ENCODE measurements at places on chromosomes 12 and 14.

- DNase-seq, result no peak
Observed at GRCh38 chr14:104788161-104788818, 7.3 kb downstream of the AKT1 start.

GRCh38 chr14:57657487-57657886, 163.8 kb upstream of the CCDC198 start:
- DNase-seq, result no peak

GRCh38 chr14:28483506-28483905, 283.1 kb upstream of the FOXG1 start:
- DNase-seq, result no peak

DNA sequence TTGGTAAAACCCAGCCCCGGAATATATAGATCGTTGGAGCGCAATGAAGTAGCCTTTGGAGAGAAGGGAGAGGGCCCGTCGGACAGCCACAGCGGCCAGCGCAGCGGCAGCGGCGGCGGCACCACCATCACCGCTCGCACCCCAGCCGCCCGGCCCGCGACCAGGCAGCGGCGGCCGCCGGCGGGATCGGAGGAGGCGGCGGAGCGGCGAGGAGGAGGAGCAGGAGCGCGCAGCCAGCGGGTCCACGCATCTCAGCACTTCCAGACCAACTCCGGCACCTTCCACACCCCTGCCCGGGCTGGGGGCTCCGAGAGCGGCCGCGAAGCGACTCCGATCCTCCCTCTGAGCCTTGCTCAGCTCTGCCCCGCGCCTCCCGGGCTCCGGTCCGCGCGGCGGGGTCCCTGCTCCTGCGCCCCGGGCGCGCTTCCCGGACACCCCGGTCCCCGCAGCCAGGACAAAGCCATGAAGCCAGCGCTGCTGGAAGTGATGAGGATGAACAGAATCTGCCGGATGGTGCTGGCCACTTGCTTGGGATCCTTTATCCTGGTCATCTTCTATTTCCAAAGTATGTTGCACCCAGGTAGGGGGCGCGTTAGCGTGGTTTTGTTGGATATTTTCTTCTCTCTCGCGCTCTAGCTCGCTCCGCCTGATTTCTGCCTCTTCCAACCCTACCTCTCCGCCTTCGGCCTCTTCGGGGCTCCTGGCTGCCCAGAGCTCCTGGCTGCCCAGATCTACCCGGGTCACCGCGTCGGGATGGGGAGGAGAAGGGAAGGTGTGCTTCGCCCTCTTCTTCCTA, 400 bp downstream of the CHST11 start:
- DNase-seq, result no peak

DNA sequence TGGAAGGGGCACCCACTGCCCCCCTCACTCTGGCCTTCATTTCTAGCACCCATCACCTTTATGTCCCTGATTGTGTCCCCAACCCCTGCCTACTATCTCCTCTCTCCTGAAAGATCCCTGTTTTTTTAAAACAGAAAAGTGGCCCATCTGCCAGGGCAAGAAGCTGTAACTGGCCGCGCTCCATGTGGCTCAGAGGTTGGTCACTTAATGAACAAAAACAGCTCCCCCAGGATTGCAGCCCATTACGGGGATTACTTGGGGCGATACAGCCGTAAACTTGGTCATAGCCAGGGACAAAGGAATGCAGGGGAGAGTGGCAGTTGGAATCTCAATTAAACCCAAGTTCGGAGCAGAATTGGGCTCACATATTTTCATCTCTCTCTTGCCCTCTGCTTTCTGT, 34.8 kb upstream of the VSX2 start:
- DNase-seq, result no peak

DNA sequence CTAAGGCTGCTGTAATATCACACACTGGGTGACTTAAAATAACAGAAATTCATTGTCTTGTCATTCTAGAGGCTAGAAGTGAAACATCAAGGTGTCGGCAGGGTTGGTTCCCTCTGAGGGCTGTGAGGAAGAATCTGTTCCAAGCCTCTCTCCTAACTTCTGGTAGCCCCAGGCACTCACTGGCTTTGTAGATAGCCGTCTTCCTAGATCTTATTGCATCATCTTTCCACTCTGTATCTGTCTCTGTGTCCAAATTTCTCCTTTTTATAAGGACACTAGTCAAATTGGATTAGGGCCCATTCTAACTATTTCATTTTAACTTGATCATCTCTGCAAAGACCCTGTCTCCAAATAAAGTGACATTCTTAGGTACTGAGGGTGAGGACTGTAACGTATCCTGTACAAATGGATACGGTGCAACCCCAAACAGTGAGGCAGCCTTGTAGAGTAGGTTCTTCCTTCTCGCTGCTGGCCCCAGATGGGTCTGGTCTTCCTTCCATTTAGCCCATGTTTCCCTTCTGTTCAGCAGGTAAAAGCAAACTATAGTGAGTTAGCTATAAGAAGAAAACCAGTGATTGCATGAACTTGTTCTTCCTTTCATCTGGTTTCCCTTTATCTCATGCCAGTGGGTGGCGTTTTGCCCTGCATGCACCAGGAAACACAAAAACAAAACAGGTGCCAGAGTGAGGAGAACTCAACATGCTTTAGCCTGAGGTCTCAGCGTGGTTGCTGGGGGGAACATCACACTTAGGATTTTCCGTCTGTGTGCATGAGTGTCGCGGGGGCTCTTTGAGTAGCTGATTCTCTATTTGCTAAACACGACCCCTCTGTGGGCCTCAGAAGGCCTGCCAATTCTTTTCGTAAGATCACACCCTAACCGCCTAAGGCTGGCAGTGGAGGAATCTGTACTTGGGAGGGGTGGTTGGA, 19.5 kb downstream of the TTC9 start:
- DNase-seq, result no peak

DNA sequence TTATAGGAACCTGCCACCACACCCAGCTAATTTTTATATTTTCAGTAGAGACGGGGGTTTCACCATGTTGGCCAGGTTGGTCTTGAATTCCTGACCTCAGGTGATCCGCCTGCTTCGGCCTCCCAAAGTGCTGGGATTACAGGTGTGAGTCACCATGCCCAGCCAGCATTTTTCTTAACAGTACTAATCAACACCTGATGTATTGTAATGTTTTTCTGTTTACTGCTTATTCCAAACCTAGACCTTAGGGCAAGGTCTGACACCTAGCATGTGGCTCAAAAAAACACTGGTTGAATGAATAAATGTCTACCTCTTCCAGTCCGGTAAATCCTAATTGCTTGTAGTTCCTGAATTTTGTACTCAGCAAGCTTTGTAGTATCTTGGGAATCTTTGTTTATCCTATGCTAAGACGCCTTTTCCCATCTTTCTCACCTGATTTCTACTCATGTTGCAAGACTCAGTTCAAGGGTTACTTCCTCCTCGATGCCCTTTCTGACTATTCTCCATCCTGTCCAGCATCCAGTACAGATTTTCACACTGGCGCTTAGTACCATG, 2.8 kb downstream of the PAN2 start:
- no peak for DNase-seq

DNA sequence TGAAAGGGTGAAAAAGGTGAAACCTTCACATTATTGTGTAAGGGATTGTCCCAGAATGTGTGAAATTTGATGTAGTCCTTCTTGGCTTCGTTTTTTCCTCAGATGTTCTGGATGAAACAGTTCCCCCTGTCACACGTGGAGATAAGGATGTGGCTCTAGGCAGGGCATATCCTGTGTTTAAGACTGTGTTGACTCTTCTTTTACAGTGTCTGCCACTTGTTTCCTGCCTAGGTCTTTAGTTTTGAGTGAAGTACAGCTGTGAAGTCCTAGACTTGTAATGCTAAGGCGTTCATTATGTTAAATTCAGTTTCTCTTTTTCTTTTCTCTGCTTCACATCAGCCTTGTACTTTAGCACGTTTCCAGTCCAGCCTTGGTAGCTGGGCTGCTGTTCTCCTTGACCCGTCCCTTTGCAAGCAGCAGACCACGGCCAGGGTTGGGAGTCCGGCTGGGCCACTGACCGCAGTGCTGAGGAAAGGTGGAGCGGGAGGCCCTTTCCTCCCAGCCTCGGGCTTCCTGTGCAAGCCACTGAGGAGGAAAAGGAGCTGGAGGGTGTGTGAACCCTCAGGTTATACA, 59.1 kb downstream of the RASSF3 start:
- peak; percentile 12 for DNase-seq

DNA sequence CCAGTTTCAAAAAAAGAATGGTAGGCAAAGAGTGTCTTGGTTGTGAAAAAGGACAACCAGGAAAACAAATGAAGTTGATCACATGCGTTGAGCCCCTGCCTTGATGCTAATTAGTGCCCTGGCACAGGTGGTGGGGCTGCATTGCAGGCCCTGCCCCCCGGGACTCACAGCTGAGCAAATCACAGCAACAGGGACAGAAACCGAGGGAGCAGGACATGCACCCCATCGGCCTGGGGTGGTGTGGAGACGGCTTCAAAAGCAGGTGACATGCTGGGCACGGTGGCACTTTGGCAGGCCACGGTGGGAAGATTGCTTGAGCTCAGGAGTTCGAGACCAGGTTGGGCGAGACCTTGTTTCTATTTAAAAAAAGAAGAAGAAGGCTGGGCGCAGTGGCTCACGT, 1.1 kb upstream of the PAPLN start:
- DNase-seq, result no peak

GRCh38 chr12:66140731-66141130, 10.2 kb upstream of the LLPH start:
- no peak for DNase-seq

GRCh38 chr12:66453844-66454243, 151.6 kb downstream of the HELB start:
- no peak for DNase-seq

DNA sequence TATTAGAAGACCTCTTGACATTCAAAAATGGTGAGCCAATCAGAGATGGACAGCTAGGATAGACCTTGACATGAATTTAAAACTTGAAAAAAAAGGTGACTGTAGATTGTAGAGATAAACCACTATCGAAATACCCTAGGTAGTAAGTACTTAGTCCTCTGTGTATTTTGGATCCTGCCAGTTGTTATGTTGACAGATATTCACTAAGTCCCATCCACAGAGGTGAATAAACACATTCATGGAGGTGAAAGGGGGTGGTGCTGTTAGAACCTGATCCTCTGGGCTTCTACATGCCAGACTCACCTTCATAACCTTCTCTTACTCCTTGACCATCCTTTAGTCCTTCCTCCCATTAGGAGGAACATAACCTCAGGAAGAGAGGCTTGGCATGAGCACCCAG, 72.3 kb downstream of the OTX2 start:
- no peak for DNase-seq

GRCh38 chr14:69855180-69855832, 23.9 kb upstream of the SMOC1 start:
- no peak for DNase-seq

GRCh38 chr12:95205685-95206084, 11.6 kb downstream of the FGD6 start:
- no peak for DNase-seq

- no peak for DNase-seq
Observed at GRCh38 chr12:43482311-43483085, 69.5 kb downstream of the ADAMTS20 start.

DNA sequence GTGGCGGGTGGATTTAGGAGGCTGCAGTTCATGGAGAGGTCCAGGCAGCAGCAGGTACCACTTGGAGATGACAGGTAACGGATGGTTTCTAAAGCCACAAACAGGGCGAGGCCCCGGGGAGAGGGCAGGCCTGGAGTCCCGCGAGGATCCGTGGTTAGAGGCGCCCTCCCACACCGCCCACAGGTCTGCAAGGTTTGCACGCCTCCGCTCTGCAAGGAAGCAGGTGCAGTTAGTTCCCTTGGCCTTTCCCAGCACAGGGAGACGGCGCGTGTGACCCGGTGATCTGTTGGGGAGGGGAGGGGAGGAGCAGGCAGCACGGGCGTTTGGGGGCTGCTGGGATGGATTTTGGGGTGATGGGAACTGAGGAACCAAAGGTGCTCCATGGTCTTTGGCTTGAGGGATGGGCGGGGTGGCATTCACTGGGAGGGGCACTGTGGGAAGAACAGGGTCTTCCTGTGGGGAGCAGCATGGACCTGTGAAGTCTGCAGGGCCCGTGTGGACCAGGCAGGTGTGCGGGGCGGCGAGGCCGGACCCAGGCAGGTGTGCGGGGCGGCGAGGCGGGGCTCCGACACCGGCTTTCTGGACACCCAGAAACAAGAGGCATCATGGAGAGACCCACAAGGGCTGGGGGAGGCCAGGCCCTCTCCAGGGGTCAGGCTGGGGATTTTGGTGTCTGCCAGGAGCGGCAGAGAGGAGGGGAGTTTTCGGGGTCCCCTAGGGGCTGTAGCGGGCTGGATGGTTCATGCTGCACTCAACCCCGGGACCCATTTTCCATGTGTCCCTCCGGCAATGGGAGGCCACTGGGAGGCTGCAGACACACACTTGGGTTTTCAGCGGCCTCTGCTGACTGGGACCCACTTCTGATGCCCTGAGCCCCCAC, 29.1 kb downstream of the NOC4L start:
- DNase-seq, result no peak

- DNase-seq, result no peak
Observed at GRCh38 chr12:59895166-59895775, 299.4 kb downstream of the SLC16A7 start.

GRCh38 chr14:75044322-75044721, 6.9 kb downstream of the MLH3 start:
- DNase-seq, result no peak

GRCh38 chr12:67546746-67547145, 101.8 kb upstream of the DYRK2 start:
- DNase-seq, result no peak

DNA sequence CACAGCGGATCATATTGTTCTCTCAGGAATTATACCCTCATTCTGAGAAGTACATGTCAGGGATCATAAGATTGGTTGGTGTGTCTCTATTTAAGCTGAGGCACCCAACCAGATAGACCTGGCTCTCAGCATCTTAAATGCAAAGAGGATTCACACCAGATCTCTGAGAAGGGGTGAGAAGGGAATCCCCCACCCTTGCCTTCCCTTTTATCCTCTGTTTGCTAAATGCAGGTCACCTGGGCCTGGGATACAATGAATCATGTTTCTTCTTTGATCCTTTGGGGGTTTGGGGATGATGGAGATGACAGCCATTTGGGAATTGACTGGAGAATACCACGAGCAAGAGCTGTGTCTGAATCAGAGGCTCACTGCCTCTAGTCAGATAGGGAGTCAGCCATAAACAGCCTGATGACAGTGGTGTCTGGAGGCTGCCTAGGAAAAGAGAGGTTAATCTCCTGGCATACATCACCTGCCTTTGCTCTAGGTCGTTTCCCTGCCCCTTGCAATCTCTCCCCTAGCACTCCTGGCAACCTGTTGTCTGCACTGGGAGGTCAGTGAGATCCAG, 11.2 kb upstream of the PDE1B start:
- no peak for DNase-seq

DNA sequence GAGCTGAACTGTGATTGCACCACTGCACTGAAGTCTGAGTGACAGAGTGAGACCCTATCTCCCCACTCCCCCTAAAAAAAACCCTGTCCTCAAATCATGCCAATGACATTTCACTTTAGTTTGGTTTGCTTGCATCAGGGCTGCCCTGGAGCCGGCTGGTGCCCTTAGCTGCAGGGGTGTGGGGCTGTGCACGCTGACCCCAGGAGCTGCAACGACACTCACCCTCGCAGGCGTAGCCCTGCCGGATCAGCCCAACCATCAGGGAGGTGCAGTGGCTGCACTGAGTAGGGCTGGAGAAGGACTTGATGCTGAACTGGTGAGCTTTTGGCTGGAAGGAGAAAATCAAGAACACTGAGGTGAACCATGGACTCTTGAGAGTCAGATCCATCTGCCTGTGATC, 29.8 kb downstream of the AMN start:
- no peak for DNase-seq

- DNase-seq, result no peak
Observed at GRCh38 chr14:73381380-73382013, 76.8 kb downstream of the NUMB start.

All from activated T-helper 1 cell treated with anti-CD3 and anti-CD28 coated beads, Interleukin-2, amount 50 U/mL, for 16 hours (primary cell).